ENCODE measurements at places on chromosomes 11 and 22. TPM values are rescaled to one million over a fixed set of nuclear protein-coding genes. Genes with fewer than 3 reads are reported as not detected.

SLC3A2 gene
- 424 TPM for total RNA-seq

TEX54 gene
- total RNA-seq, result not detected

POTEH gene
- not detected for total RNA-seq

SULT4A1 gene
- not detected for total RNA-seq

SERHL2 gene
- total RNA-seq, result 0.88 TPM

OR5AN1 gene
- not detected for total RNA-seq

Measured in foreskin keratinocyte (primary cell).